ENCODE measurements at places on chromosomes 5 and 9.

GRCh38 chr9:86349271-86349670, 4.9 kb downstream of the TUT7 start:
- DNase-seq = no peak

GRCh38 chr9:16023446-16023845, 470.6 kb downstream of the CCDC171 start:
- DNase-seq = no peak

GRCh38 chr9:114518599-114519022, 13.3 kb upstream of the WHRN start:
- no peak for DNase-seq

GRCh38 chr9:108815156-108815555, 40.6 kb downstream of the ACTL7B start:
- DNase-seq = no peak

DNA sequence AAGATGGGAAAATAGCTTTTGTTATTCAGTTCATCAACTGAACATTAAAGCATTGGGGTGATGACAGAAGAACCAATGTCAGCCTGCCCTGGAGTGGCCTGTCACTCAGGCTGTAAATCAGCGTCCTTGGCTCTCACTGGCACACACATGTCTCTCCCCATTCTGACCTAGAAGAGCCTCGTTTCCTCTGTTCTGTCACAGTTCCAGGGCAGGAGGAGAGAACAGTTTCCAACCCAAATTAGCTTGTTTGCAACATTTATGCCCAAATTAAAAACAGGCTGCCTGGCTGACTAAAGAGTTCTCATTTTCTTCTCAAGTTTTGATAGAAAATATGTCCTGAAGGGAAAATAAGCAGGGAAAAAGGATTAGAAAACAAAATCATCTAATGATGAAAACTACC, 520.1 kb downstream of the CHSY3 start:
- no peak for DNase-seq

DNA sequence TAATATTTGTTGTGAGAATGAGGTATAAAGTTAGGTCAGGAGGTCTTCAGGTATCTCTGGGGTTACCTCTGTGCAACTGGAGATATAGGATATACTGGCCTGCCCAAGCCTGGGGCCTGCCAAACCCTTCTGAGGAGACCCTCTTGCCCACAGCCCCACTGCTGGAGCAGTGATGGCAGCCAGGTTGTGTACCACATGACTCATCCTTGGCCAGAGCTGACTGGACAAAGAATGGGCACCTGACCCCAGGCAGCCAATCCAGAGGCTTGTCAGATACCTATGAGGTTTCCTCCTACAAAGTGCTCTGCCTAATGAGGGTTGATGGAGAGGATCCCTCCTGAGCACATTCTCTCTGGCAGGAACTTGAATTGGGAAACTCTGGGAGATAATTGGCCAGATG, 56.1 kb upstream of the TBC1D2 start:
- DNase-seq = no peak

DNA sequence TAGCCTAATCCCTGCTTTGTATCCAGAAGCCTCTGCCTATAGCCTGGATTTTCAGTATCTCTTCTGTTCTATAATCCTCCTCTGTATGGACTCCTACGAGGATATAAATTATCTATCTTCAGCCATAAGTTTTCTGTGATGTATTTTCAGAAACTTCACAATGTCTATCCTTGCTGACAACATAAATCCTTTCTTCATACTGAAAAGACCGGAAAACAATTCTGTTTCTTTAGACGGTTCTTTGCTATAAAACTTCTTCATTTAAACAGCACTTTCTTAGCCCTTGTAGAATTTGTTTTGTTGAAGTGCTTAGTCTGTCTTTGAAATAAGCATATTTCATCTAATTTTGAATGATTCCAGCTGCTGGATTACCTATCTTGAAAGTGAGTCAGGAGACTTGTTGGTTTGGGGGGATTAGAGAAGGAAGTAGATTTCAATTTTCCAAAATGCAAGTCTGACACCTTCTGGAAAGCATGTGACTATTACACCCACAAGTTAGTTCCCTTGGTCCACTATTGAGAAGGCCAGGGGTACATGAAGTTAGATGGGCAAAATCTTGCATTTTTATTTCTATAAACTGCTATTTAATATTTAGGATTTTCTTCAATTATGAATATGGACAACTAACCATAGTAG, 96.3 kb upstream of the RANBP3L start:
- no peak for DNase-seq

DNA sequence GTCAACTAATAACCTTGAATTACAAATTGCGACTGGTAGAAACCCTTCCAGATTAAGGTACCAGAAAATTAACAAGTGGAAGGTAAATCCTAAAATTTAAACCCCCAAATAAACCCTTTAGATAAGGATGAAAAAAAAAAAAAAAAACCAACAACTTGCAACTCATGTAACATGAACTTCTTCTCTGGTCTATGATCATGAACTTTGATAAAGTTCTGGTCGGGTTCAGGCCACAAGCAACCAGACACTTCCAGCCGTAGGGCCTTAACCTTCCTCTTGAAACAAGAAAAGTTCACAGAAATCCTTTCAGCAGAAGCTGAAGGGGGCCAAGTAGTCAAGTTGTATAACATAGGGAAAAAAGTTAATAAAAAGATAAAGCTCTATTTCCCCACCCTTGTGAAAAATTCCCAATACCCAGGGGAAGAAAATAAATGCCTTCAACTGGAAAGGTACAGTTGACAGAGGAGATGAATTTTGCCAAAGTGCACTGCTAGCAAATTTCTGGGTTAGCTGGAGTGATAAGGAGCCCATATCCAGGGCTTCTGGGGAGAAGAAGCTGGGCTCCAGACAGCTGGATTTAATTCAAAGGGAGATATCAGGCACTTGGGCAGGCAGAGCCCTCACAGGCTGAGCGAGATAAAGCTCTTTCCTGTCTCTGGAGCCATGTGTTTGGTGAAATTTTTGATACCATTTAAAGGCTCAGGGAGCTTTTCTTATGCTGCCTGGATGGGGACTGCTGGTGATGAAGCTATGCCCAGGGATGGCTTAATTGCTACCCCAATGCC, 234.2 kb upstream of the PANK3 start:
- no peak for DNase-seq

GRCh38 chr5:35988529-35988928, 2.7 kb downstream of the UGT3A1 start:
- DNase-seq = no peak

DNA sequence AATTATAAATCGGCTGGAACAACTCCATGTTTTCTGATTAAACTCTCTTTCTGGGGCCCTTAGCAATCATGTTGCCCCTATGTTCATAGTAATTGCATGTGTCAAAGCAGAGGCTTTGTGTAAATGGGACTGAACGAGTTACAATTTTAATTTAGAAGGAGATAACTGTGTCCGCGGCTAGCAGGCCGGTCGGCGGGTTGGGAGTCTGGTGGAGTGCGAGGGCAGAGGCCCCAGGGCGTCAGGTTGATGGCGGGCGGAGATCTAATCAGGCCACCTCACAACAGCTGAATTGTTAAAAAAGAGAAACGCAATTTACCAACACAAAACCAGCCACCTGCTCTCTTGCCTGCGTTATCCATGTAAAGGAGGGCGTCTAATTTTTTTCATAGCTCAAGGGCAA, 134.9 kb upstream of the LPCAT1 start:
- no peak for DNase-seq

DNA sequence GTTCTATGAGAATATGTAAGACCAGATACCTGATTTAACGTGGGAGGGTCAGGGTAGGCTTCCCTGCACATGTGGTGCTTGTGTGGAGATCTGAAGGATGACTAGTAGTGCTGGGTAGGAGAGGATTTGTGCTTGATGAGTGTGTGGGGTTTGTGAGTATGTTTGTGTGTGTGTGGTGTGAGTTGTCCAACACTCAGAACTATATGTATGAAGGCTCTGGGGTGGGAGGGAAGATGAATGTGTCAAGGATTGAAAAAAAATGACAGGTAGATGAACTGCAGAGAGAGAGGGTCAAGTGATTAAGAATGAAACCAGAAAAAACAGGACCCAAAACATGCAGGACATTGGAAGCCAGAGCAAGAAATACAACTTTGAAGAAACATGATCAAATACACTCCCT, 154.6 kb upstream of the NR3C1 start:
- no peak for DNase-seq

DNA sequence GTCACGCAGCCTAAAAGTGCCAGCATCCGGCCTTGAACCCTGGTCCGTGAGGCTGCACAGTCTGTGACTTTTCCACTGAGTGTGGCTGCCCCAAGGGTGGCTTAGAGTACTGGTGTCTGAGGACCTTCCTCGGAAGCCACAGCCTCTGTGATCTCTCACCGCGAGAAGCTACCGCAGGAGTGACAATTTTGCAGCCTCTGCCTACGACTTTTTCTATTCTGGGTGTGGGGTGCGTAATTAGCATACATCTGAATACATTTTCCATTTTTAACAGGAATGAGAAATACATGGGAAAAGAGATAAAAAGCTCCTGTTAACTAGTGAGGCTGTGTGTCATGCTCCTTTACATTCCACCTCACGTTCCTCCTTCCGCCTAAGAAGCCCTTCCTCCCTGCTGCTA, 48.3 kb upstream of the HRH2 start:
- DNase-seq = no peak

DNA sequence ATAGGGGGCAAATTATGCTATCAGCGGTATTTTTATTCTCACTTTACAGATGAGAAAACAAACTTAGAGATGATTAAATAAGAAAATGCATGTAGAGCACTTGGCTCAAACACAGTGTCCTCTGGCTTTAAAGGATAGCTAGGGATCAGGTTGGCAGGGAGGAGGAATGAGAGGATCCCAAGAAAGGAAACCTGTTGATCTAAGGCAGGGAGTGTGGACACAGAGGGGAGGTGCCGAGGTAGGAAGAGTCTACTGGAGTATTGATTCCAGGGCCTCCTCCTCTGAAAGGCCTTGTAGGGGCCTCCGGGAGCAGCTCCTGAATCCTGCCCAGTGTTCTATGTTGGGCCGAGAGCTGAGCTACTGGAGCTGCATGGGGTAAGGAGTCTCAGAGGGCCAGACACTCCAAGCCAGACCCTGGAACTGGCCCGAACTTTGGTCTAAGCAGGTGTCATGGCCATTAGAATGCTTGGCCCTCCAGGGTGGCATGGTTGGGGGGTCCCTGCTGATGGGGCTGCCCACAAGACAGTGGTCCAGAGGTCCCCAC, 30.4 kb upstream of the TCF7 start:
- no peak for DNase-seq

GRCh38 chr9:93843396-93843795, 111.8 kb downstream of the BARX1 start:
- DNase-seq = no peak

GRCh38 chr5:6377582-6377904, 804 bp downstream of the MED10 start:
- no peak for DNase-seq

GRCh38 chr9:73923796-73924195, 573.3 kb upstream of the RORB start:
- no peak for DNase-seq

- no peak for DNase-seq
These were observed 220.1 kb upstream of the MSX2 start for GRCh38 chr5:174504266-174504726.

Measured in WTC11 (cell line).